ENCODE measurements at places on chromosomes 3 and 15. TPM values are rescaled to one million over a fixed set of nuclear protein-coding genes. Genes with fewer than 3 reads are reported as not detected.

GRCh38 chr3:182965861-182966366 is 14.4 kb downstream of the DCUN1D1 start:
- H3K36me3 ChIP-seq = no peaks in the 10 kb centered on the region
- H3K4me1 ChIP-seq = peaks cover 33% of the 10 kb centered on the region
- H3K27ac ChIP-seq = no peak overlapping the region
- no peak overlapping the region for H3K4me3 ChIP-seq
- no peaks in the 10 kb centered on the region for H3K27me3 ChIP-seq

GRCh38 chr3:128727996-128728395 is 2.0 kb downstream of the RAB7A start:
- no peaks in the 10 kb centered on the region for H3K4me1 ChIP-seq
- peak overlapping the region; percentile 100 for H3K4me3 ChIP-seq

DNA sequence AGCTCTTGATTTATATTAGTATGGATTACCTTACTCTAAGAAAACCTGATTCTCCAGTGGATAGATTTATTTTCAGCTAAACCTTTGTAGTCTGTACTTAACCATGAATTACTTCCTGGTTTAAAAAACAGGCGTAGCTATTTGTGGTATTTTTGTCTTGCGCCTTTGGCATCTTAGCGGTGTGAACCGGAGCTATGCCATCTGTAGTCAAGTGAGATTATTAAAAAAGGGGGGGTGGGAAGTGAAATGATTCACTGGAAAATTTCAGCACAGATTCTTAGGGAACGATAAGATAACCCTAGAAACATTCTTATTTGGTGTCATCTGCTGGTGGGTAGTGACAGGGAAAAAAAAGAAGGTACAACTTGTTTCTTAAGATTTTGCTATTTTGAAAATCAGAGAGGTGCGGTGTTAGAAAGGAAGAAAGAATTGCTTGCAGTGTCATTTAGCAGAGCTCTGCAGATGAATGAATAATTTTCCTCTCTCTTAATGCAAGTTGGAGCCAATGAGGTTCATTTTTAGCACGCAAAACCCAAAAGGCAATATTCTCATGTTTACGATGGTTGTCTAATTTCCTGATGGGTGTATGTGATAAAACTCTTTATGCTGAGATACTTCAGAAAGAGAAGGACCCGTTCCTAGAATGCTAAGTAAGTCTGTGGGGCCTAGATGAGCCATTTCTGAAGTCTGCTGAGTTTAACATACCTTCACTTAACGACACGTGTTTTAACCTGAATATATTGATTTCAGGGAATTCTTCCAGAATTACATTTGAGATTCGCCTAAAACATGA is 44.0 kb downstream of the PSMD6 start:
- H3K27ac ChIP-seq = no peak overlapping the region
- peaks cover 49% of the 10 kb centered on the region for H3K4me1 ChIP-seq
- H3K27me3 ChIP-seq = no peaks in the 10 kb centered on the region
- no peak overlapping the region for H3K4me3 ChIP-seq
- peaks cover 42% of the 10 kb centered on the region for H3K36me3 ChIP-seq
- DNase-seq = no peak

DNA sequence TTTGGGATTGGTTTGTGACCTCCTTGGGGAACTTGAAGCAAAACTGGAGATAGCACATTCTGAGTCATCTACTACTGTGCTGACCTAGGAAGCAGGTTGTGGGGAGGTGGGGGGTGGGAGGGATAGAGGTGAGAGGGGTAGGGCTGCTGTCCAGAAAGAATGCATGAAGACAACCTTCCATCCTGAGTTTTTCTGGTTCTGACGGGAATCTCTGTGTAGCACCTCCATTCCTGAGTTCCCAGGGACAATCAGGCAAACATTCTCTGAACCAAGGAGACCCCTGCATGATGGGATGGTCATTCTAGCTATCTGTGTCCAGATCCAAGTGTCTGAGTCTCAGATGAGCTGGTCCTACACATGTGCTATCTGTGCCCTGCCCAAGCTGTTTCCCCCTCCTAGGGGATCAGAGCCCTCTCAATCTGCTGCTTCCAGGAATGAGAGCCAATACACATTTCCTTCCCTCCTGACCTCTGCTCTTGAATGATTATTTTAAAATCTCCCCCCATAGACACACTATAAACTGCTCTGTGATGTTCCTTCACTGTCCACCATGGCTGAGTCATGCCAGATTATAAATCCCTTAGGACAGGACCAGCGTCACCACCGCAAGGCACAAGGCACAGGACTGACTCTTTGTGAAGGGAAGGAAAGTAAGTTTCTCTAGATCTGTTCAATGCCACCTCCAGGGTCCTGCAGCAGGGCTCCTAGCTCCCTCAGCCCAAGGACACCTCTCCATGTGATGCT is 2.2 kb upstream of the CD276 start:
- no peaks in the 10 kb centered on the region for H3K27me3 ChIP-seq
- no peak overlapping the region for H3K27ac ChIP-seq
- no peak overlapping the region for H3K4me3 ChIP-seq
- no peak for DNase-seq

- DNase-seq = no peak
- H3K36me3 ChIP-seq = no peaks in the 10 kb centered on the region
- H3K27me3 ChIP-seq = no peaks in the 10 kb centered on the region
- H3K4me1 ChIP-seq = peaks cover 1% of the 10 kb centered on the region
- H3K4me3 ChIP-seq = no peak overlapping the region
Measured at GRCh38 chr3:43014241-43014640, 35.1 kb downstream of the GASK1A start.

- H3K4me1 ChIP-seq = no peaks in the 10 kb centered on the region
- no peak for DNase-seq
- H3K4me3 ChIP-seq = no peak overlapping the region
- H3K27me3 ChIP-seq = no peaks in the 10 kb centered on the region
- H3K36me3 ChIP-seq = no peaks in the 10 kb centered on the region
Measured at GRCh38 chr3:108887777-108888176, 65.2 kb downstream of the TRAT1 start.

DNA sequence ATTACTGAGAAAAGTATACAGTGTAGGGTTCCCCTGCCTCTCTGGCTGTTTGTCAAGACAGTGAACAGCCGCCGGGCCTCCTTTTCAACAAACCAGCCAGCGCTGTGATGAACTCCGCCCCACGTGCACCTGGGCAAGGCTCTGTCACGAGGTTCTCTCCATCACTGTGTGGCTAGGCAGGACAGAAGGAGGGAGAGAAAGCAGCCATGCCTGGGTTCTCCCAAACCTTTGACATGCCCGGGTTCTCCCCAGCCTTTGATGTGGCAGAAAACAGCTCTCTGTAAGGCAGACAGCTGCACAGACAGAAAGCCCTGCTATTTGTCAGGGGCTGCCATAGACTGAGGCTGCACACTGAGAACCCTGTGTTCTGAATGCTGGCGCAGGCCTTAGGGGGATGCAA is 101.4 kb upstream of the TRPM1 start:
- H3K4me1 ChIP-seq = no peaks in the 10 kb centered on the region
- no peak for DNase-seq
- no peak overlapping the region for H3K27ac ChIP-seq
- no peak overlapping the region for H3K4me3 ChIP-seq

DNA sequence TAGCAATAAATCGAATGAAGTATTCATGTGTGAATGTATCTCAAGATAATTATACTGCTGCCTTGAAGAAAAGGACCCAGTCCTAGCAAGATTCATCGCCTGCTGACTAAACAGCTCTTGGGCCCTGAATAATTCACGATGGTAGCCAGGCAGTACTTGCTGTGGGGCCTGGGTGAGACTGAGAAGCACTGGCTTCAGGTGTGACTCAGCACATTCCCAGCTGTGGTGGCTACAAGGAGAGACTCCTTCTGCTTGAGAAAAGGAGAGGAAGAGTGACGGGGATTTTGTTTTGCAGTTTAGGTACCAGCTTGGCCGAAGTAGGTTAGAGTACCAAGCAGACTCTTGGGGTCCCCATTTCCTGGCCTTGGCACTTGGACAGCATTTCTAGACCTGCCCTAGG is 47.6 kb upstream of the CD200R1L start:
- H3K4me1 ChIP-seq = no peaks in the 10 kb centered on the region
- no peaks in the 10 kb centered on the region for H3K27me3 ChIP-seq
- no peaks in the 10 kb centered on the region for H3K36me3 ChIP-seq
- H3K27ac ChIP-seq = no peak overlapping the region
- no peak for DNase-seq

GRCh38 chr15:65055201-65055870 is 10.1 kb downstream of the SLC51B start:
- H3K27ac ChIP-seq = peak overlapping the region; percentile 98
- H3K4me1 ChIP-seq = peaks cover 4% of the 10 kb centered on the region
- H3K27me3 ChIP-seq = no peaks in the 10 kb centered on the region
- no peak for DNase-seq
- H3K36me3 ChIP-seq = peaks cover 73% of the 10 kb centered on the region
- no peak overlapping the region for H3K4me3 ChIP-seq

GRCh38 chr3:132538072-132538471 is 59.0 kb upstream of the ACKR4 start:
- H3K27me3 ChIP-seq = no peaks in the 10 kb centered on the region
- H3K4me3 ChIP-seq = no peak overlapping the region
- no peak overlapping the region for H3K27ac ChIP-seq

- H3K4me1 ChIP-seq = no peaks in the 10 kb centered on the region
- no peak for DNase-seq
- no peak overlapping the region for H3K4me3 ChIP-seq
- no peaks in the 10 kb centered on the region for H3K27me3 ChIP-seq
- no peak overlapping the region for H3K27ac ChIP-seq
Measured at GRCh38 chr3:44175070-44175469, 66.6 kb upstream of the TOPAZ1 start.

- DNase-seq = no peak
- H3K4me3 ChIP-seq = no peak overlapping the region
- H3K4me1 ChIP-seq = no peaks in the 10 kb centered on the region
Measured at GRCh38 chr15:98794211-98794610, 145.9 kb downstream of the IGF1R start.

GRCh38 chr3:177300039-177300833 is 103.0 kb upstream of the TBL1XR1 start:
- H3K27ac ChIP-seq = no peak overlapping the region

GRCh38 chr15:62141643-62142588 is 23.2 kb downstream of the C2CD4B start:
- H3K4me3 ChIP-seq = no peak overlapping the region
- H3K36me3 ChIP-seq = no peaks in the 10 kb centered on the region
- H3K4me1 ChIP-seq = no peaks in the 10 kb centered on the region

DNA sequence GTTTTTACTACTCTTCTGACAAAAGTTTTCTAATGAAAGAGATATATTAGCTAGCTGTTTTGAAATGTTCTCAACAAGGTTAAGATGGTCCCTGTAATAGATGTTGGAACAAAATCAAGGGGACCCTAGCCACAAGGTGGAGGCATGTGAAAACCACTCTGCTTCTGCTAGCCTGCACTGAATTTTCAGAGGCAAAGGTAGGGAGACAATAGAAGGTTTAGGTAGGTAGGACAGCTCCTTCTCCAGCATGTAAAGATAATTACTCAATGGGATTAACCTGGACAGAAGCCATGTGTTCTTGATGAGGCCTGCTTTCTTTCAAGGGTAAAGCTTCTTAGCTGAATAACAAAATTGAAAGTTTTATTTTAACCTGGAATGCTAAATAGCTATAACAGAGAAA is 333.5 kb downstream of the LSAMP start:
- H3K4me1 ChIP-seq = no peaks in the 10 kb centered on the region
- no peak for DNase-seq
- no peaks in the 10 kb centered on the region for H3K27me3 ChIP-seq
- H3K36me3 ChIP-seq = no peaks in the 10 kb centered on the region
- H3K4me3 ChIP-seq = no peak overlapping the region

DNA sequence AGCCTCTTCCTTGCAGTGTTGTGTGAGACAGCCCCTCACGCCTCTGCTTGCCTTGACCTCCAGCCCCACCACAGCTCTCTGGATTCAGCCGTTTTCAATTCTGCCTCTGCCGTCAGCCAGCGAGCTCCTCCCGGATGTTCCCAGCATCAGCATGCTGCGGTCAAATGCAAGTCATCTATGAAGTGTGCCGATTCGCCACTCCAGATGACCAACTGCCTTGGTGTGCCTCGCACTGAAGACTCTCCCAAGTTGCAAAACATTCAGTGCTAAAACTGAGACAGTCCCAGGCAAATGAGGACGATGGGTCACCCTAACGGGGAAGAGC is 30.6 kb upstream of the RASA2 start:
- H3K4me3 ChIP-seq = no peak overlapping the region
- peak overlapping the region; percentile 28 for H3K27ac ChIP-seq
- H3K27me3 ChIP-seq = no peaks in the 10 kb centered on the region
- H3K4me1 ChIP-seq = no peaks in the 10 kb centered on the region
- peak; percentile 72 for DNase-seq

DNA sequence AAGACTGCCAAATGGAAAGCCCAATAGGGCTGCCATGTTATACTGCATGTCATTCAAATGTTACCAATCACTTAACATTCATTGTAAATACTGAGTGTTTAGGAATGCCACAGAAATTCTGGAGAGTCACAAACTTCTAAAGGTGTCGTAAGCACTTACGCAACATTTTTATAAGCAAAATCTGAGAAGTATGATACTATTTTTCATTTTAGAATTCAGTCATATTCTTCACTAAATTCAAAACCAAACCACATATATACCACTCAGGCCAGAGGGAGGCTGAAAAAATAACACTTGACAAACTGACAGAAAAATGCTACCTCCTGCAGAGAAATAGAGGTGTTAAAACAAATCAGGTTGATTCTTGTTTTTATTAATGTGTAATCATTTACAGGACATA is 89.8 kb downstream of the THBS1 start:
- H3K27me3 ChIP-seq = no peaks in the 10 kb centered on the region
- no peaks in the 10 kb centered on the region for H3K36me3 ChIP-seq
- H3K4me1 ChIP-seq = peaks cover 10% of the 10 kb centered on the region

- H3K4me3 ChIP-seq = no peak overlapping the region
- no peaks in the 10 kb centered on the region for H3K27me3 ChIP-seq
- DNase-seq = no peak
- no peak overlapping the region for H3K27ac ChIP-seq
- H3K36me3 ChIP-seq = no peaks in the 10 kb centered on the region
Measured at GRCh38 chr15:39075756-39076341, 505.0 kb upstream of the THBS1 start.

GRCh38 chr3:143118630-143119008 is 952 bp upstream of the CHST2 start:
- no peaks in the 10 kb centered on the region for H3K4me1 ChIP-seq
- no peak for DNase-seq
- H3K27ac ChIP-seq = no peak overlapping the region
- no peak overlapping the region for H3K4me3 ChIP-seq
- H3K36me3 ChIP-seq = no peaks in the 10 kb centered on the region

- no peak overlapping the region for H3K4me3 ChIP-seq
- no peaks in the 10 kb centered on the region for H3K27me3 ChIP-seq
- no peak overlapping the region for H3K27ac ChIP-seq
- DNase-seq = no peak
- peaks cover 6% of the 10 kb centered on the region for H3K4me1 ChIP-seq
- H3K36me3 ChIP-seq = no peaks in the 10 kb centered on the region
Measured at GRCh38 chr3:140508550-140508949, 169.3 kb upstream of the TRIM42 start.

- no peaks in the 10 kb centered on the region for H3K27me3 ChIP-seq
- no peak overlapping the region for H3K27ac ChIP-seq
- DNase-seq = no peak
- no peaks in the 10 kb centered on the region for H3K4me1 ChIP-seq
- no peak overlapping the region for H3K4me3 ChIP-seq
Measured at GRCh38 chr15:65402961-65403360, 19.8 kb downstream of the IGDCC4 start.

PTH1R gene
- total RNA-seq = 7.2 TPM

TIMP4 gene
- 31.1 TPM for total RNA-seq

NSUN3 gene
- 6.1 TPM for total RNA-seq

SLC51B gene
- not detected for total RNA-seq

ROPN1 gene
- total RNA-seq = not detected

TTLL13 gene
- total RNA-seq = not detected

DPPA4 gene
- not detected for total RNA-seq
